H4 (cell line): ENCODE measurements at places on chromosomes 5 and 9. TPM values are rescaled to one million over a fixed set of nuclear protein-coding genes. Genes with fewer than 3 reads are reported as not detected.

SHISAL2B gene
- total RNA-seq = not detected in 2 replicates

GRCh38 chr5:73129143-73129542, 8.8 kb downstream of the TMEM171 start:
- DNase-seq = no peak

DNA sequence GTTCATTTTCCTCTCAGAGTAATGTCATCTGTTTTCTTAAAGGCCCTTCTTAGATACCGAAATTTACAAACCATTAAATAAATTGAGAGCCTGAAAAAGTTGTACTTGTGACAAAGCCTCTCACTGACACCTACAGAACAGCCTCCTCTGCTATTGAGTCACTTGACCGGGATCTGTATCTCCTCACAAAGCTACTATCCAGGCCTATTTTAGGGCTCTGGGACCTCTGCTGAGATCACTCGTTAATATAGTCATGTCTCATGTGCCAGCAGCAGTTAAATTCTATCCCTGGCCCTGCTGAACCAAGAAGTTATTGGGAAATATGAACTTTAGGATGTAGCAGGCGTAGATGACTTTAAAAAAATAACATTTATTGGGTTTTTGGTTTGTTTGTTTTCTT, 31.1 kb downstream of the FBXO38 start:
- DNase-seq = no peak

DNA sequence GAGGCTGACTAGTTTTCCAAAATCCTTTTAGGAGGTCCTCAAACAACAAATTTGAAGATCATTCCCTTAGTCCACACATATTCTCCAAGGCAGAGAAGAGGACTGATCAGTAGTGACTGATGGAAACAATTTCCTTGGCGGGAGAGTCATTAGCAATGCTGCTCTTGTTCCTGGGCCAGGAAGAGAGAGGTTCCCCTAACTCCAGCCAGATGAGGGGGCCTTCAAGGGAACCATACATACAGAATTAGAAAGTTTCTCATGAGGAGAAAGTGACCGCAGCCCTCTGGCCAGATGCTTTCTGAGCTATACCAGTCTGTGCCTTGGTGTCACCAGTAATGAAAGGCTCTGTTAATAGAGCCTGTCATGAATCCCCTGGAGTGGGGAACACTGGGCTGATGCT, 539.4 kb downstream of the BNC2 start:
- no peak for DNase-seq
